ENCODE measurements at places on chromosomes 4 and X.
A peak's percentile ranks its signal among the peaks of the same experiment; 100 is the strongest.

GRCh38 chr4:154471526-154472331, 19.9 kb downstream of the DCHS2 start:
- DNase-seq, result no peak

DNA sequence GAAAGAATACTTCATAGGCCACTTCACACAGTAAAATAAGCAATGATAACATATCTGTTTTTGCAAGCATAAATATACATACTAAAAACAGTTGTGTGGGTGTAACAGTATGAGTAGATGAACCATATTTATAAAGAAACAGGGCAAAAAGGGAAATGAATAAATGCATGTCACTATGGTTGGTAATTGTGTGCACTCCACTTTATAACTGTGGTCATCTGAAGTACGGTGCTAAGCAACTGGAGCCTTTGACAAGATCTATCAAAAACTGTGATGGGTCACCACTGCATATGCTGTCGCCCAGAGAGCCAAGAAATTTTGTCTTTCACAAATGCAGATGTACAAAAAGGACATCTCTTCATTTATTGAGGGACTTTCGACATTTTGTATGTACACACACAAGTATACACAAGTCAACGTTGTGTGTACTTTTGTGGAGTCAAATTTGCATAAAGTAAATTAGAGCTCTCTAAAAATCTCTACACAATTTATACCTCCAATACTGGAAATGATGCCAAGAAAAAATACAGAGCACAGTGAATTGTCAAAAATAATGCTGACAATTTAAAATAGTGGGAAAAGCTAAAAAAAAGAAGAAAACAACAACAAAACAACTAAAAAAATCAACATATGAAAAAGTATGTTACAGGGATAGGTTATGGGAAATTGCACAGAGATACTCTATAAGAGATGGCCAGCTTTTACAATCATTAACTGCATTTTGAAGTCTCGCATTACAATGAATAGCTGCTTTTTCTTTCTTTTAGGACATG, 123.1 kb upstream of the ENPEP start:
- DNase-seq, result no peak

DNA sequence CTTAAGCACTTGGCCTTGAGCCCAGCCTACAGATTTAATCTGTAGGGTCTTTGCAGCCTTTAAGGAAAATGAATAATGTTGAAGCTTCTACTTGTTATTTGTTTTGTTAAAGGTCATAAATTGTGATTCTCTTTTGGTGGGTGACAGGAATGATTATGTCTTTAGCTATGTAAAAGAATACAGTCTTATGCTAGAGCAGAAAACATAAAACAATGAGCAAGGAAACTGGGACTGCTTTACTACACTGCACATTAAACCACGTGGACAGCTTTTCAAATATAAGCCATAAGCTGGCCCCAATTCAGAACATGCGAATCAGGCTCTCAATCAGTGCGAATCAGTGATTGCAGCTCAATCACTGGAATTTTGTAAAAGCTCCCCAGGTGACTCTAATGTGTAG, 40.9 kb upstream of the TBC1D19 start:
- DNase-seq, result no peak

DNA sequence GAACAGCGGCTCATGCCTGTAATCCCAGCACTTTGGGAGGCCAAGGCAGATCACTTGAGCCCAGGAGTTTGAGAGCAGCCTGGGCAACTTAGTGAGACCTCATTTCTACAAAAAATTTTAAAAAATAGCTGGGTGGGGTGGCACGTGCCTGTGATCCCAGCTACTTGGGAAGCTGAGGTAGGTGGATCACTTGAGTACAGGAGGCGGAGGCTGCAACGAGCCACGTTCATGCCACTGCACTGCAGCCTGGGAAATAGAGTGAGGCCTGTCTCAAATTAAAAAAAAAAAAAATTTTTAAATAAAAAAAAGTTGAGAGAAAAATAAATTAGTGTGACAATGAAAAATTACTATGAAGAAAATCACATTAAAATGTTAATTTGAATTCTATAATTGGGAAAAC, 10.5 kb downstream of the VEGFC start:
- no peak for DNase-seq

DNA sequence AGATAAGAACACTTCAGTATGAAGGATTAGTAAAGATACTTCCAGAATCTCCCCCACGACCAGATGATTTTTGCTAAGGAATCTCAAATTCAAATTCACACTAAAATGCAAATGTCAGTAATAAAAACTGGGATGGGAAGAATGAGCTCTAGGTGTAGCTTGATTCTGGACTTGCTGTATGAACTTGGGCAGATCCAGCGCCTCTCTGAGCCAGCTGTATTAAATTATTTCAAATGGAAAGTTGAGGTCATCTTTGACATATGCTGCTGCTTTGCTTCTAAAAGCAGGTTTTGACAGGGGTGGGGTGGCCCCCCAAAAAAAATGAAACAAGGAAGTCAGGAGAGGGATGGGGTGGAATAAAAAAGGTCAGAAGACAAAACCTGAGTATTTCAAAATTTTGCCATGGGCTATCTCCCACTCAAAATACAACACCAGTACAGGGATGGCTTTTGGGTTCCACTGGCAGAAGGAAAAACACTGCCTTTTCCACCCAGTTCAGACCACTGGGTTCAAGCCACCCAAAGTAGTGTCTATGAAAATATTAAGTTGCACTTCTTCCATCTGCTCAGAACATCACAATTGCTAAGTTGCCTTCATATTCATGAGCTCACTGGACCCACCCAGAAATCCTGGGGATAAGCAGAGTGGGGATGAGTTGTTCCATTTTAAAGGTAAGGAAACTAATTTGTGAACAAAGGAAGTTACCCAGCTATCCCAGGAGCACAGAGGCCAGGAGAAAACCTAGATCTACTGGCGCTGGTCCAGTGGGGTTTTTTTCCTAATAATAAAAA, 47.7 kb downstream of the ARHGEF9 start:
- DNase-seq, result no peak

DNA sequence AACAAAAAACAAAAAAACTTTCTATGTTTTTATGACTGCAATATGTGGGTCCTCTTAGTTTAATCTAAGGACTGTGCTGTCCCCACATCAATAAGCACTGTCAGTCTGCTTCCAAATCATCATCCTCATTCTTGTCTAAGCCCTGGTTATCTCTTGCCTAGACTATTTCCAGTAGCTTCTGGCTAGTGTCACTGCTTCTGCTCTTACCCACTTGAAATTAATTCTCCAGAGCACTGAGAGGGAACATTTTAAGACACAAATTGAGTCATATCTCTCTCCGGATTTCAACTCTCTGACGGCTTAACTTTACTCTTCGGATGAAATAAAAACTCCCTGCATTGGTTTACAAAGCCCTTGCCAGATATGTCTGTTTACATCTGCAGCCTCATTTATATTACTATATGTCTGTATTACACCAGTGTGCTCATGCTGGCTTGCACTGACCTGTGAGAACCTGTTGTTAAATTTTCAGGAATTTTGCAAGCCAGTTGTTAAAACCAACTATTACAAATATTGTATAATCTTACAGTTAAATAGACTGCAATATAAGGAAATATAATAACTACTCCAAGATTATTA, 345.9 kb downstream of the ADGRL3 start:
- DNase-seq, result no peak

GRCh38 chr4:82998898-82999297, 11.7 kb downstream of the LIN54 start:
- DNase-seq, result peak; percentile 23
